Sigmoid colon (tissue), 7 donors: ENCODE measurements at places on chromosomes 6 and 20. TPM values are rescaled to one million over a fixed set of nuclear protein-coding genes. Genes with fewer than 3 reads are reported as not detected.
A peak's percentile ranks its signal among the peaks of the same experiment; 100 is the strongest.

The NCR2 gene
- not detected for total RNA-seq

The DZANK1 gene
- total RNA-seq: 2.5 TPM

The EGFL8 gene
- total RNA-seq: 8.1 TPM

The TRIM15 gene
- total RNA-seq: not detected

The PTCHD4 gene
- total RNA-seq: 1.1 TPM

The VSX1 gene
- total RNA-seq: not detected

The RBM38 gene
- total RNA-seq: 84.5 TPM

The SNAP25 gene
- total RNA-seq: 9.4 TPM

The CEP85L gene
- total RNA-seq: 14.3 TPM

The FOXO3 gene
- 82.0 TPM for total RNA-seq

GRCh38 chr6:33758815-33759216 lies 12.1 kb upstream of the IP6K3 start:
- no peaks in the 10 kb centered on the region for H3K27me3 ChIP-seq
- peaks cover 22% of the 10 kb centered on the region for H3K4me1 ChIP-seq
- no peaks in the 10 kb centered on the region for H3K36me3 ChIP-seq
- no peak overlapping the region for H3K4me3 ChIP-seq

DNA sequence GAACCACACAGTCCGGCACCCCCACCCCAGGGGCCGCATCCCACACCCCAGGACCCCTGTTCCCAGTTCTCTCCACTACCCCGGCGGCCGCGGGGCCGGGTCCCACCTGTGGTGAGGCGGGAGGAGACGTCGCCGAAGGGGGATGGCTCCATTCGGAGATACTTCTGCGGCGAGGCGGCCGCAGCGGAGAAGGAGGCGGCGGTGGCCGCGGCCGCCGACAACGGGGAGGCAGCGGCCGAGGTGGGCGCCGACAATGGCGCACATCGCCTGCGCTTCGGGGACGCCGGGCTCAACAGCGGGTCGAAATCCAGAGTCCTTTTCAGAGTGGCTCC lies 723 bp downstream of the AKIRIN2 start:
- H3K27me3 ChIP-seq: no peaks in the 10 kb centered on the region
- no peaks in the 10 kb centered on the region for H3K36me3 ChIP-seq
- peak overlapping the region; percentile 88 for H3K4me3 ChIP-seq
- no peak for DNase-seq
- H3K27ac ChIP-seq: peak overlapping the region; percentile 98

GRCh38 chr6:170269151-170269845 lies 21.6 kb downstream of the DLL1 start:
- DNase-seq: no peak
- H3K27me3 ChIP-seq: no peaks in the 10 kb centered on the region
- no peak overlapping the region for H3K4me3 ChIP-seq
- H3K27ac ChIP-seq: no peak overlapping the region
- peaks cover 7% of the 10 kb centered on the region for H3K4me1 ChIP-seq

- no peaks in the 10 kb centered on the region for H3K27me3 ChIP-seq
- no peak overlapping the region for H3K4me3 ChIP-seq
- H3K4me1 ChIP-seq: peaks cover 5% of the 10 kb centered on the region
- no peaks in the 10 kb centered on the region for H3K36me3 ChIP-seq
- DNase-seq: no peak
Observed at GRCh38 chr20:23103284-23104018, 17.3 kb upstream of the CD93 start.

DNA sequence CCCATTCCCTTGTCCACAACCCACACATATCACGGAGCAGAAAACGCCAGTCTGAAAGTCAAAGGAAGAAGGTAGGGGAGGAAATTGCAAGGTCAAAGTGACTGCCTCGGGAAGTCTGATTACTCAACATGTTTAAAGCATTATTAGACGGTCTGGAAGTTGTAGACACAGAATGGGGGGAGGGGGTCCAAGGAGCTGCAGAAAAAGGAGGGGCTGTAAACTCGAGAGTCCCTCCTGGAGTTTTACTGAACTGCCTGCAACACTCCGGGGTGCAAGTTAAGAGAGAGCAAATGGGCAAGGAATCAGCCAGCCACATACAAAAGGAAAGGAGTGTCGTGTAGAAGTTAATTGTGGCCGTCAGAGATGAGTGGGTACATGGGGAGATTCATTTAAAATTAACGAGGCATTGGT lies 417.7 kb upstream of the JARID2 start:
- no peak overlapping the region for H3K27ac ChIP-seq
- no peaks in the 10 kb centered on the region for H3K27me3 ChIP-seq
- H3K4me1 ChIP-seq: no peaks in the 10 kb centered on the region
- no peak for DNase-seq
- no peaks in the 10 kb centered on the region for H3K36me3 ChIP-seq
- H3K4me3 ChIP-seq: no peak overlapping the region

DNA sequence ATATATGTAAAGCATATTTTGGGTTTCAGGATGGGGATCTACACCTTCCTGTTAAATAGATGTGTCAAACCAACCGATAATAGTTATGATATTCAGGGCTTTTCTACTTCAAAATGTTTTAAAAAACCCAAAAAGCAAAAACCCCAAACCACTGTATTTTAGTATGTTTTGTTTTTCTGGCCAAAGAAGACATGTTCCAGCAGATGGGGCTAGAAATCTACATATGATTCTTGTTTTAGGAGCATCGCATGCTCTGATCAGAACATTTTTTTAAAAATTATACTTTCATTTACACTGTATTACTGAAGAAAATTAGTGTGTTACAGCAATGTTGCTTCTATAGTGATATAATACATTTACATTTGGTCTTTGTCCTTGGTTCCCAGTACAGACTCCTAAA lies 11.0 kb downstream of the RMND1 start:
- H3K27ac ChIP-seq: no peak overlapping the region
- H3K27me3 ChIP-seq: no peaks in the 10 kb centered on the region
- no peaks in the 10 kb centered on the region for H3K36me3 ChIP-seq

DNA sequence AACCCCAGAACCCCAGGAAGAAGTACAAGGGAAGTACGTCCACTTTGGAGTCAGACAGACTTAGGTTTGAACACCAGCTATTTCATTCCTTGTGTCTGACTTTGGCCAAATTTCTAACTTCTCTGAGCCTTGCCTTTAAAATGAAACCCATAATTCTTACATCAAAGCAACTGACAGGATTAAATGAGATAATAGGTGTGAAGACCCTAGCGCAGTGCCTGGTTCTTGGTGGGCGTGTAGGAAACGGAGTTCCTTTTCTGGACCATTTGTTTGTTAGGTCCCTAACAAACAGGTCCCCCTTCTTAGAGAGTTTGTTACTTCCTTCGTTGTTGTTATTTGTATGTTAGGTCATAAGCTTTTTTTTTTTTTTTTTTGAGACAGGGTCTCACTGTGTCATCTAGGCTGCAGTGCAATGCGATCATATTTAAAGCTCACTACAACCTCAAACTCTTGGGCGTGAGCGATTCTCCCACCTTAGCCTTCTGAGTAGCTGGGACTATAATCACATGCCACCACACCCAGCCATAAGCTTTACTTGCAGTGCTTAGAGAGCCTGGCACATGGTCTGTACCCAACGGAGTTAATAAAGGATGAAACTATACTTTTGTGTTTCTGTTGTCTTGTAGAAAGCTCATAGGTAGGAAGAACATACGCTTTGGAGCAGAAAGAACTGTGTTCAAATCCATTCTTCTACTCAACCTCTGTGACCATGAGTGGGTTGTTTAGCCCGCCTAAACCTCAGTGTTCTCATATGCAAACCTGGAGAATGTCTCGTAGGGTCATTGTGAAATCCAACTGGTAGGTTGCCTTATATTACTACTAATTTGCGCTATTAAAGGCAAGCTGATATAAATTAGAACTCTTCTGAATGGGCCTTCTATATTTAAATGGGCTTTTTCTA lies 21.8 kb upstream of the MROH8 start:
- peaks cover 28% of the 10 kb centered on the region for H3K36me3 ChIP-seq
- H3K27me3 ChIP-seq: no peaks in the 10 kb centered on the region
- peaks cover 4% of the 10 kb centered on the region for H3K4me1 ChIP-seq
- peak overlapping the region; percentile 62 for H3K27ac ChIP-seq
- no peak overlapping the region for H3K4me3 ChIP-seq

GRCh38 chr20:6765469-6766058 lies 1.9 kb upstream of the BMP2 start:
- H3K4me3 ChIP-seq: no peak overlapping the region
- no peaks in the 10 kb centered on the region for H3K4me1 ChIP-seq
- DNase-seq: no peak
- no peak overlapping the region for H3K27ac ChIP-seq
- no peaks in the 10 kb centered on the region for H3K36me3 ChIP-seq
- peaks cover 13% of the 10 kb centered on the region for H3K27me3 ChIP-seq

DNA sequence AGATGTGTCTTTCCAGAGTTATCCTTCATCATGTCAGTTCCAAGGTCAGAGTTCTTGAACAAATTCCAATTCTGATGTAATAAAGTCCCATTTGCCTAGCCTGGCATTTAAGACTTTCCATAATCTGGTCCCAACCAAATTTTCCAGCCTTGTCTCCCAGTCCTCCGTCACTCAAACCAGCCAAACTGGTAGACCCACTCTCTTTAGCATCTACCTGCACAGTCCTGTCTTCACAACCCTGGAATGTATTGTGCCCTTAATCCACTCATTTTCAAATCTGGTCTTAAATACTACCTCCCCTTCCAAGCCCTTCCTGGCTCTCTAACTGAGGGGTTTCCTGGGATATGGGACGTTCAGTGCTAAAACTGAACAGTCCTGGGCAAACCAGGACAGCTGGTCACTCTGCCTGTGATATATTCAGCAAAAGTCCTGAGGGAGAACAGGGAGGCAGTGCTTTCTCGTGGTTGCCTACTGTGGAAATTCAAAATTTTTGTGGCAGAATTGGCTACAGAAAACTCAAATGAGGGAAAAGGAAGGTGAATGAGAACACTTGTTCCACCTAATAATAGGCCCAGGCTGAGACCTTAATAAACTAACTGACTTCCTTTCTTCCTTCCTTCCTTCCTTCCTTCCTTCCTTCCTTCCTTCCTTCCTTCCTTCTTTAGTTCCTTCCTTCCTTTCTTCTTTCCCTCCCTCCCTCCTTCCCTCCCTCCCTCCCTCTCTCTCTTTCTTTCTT lies 10.8 kb upstream of the AKAP7 start:
- no peaks in the 10 kb centered on the region for H3K4me1 ChIP-seq
- no peaks in the 10 kb centered on the region for H3K27me3 ChIP-seq
- no peak for DNase-seq
- H3K4me3 ChIP-seq: no peak overlapping the region

GRCh38 chr20:50450881-50451752 lies 59.1 kb upstream of the PTPN1 start:
- DNase-seq: peak; percentile 82
- peak overlapping the region; percentile 52 for H3K27ac ChIP-seq
- no peaks in the 10 kb centered on the region for H3K4me1 ChIP-seq
- no peak overlapping the region for H3K4me3 ChIP-seq
- H3K36me3 ChIP-seq: no peaks in the 10 kb centered on the region

GRCh38 chr6:22366214-22366613 lies 69.4 kb upstream of the PRL start:
- no peak overlapping the region for H3K27ac ChIP-seq
- H3K27me3 ChIP-seq: no peaks in the 10 kb centered on the region
- no peak overlapping the region for H3K4me3 ChIP-seq
- no peak for DNase-seq
- no peaks in the 10 kb centered on the region for H3K4me1 ChIP-seq

DNA sequence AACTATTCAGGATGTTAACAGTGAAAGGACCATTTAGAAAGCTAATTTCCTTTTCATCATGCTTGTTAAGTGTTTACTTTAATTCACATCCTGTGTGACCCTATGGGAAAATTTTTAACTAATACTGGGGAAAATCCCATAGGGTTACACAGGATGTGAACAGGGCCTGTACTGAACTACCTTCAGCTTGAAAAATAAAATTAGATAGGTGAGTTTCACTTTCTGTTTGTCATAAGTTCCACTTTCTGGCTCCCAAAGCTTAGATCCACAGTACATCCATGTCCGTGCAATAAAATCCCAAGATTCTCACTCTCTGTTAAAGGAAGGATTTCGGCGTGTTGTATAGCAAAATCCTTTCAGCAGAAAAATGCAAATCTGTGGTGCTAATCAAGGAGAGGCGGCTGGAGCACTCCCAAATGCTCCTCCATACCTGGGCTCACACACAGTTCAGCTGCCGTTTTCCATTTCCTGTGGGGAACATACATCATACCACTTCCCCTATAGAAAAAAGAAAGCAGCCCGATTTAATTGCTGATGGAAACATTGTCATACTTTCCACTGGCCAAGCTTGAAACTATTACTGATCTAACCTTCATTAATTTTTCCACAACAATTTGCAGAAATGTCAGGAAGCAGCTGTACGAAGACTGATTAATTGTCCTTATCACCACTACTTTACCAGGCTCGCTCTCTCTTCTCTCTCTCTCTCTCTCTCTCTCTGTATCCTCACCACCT lies 125.2 kb downstream of the HIVEP2 start:
- DNase-seq: no peak
- H3K4me3 ChIP-seq: peak overlapping the region; percentile 46
- H3K27me3 ChIP-seq: no peaks in the 10 kb centered on the region

DNA sequence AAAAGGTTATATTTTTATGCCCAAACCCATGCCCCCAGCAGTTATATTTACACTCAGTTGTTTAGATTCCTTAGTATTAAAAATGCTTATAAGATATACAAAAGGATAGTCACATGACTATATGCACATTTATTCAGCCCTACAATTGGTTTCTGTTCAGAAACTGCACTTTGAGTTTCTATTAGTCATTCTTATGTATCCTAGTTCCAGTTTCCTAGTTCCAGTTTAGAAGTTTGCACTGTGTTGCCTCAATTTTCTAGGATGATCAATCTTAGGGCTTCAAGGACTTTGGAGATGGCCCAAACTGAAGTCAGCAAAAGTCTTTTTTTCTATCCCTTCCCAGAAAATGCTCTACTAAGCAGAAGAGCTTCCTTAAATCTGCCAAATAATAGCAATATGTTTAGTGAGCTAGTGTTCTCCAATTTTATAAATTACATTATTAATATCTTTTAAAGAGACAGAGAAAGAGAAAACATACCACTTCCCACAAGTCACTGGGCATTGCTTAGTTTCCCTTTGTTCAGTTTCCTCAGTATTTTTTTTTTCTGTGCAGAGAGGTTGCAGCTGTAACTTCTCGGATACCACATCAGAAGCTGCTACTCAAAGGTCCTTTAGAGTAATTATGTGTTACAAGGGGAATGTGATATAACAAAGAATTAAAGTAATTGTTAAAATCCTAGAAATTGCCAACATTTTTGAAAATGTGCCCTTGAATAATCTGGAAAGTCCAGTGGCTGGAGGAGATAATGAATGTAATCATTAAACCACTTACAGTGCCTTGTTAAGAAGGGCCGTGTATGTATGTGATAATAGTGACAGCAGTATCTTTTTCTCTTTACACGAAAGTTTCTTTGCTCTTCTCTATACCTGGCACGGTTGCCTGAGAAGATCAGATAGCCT lies 138.8 kb downstream of the KHDRBS2 start:
- no peak overlapping the region for H3K27ac ChIP-seq
- H3K27me3 ChIP-seq: no peaks in the 10 kb centered on the region
- DNase-seq: no peak
- H3K4me3 ChIP-seq: no peak overlapping the region
- H3K4me1 ChIP-seq: no peaks in the 10 kb centered on the region

DNA sequence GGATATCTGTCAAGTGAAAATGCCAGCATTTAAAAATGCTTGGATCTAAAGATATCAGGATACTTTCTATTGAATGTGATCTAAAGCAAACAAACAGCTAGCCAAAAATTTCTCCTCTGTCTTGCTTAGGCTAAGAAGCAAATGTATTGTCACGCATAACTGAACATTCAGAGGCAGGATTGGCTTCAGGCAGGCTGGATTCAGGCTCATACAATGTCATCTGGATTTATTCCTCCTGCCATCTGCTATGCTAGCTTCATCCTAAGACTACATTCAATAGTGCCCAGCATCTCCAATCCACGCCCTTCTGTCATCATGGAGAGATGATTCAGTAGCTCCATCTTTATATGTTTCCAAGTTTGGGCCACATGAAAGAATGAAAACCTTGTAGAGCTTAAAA lies 27.1 kb downstream of the PFDN4 start:
- no peak overlapping the region for H3K27ac ChIP-seq
- no peaks in the 10 kb centered on the region for H3K27me3 ChIP-seq
- H3K36me3 ChIP-seq: no peaks in the 10 kb centered on the region
- H3K4me3 ChIP-seq: no peak overlapping the region
- no peaks in the 10 kb centered on the region for H3K4me1 ChIP-seq
